ENCODE measurements at places on chromosomes 2 and 18.
A peak's percentile ranks its signal among the peaks of the same experiment; 100 is the strongest.

- no peak for DNase-seq
These were observed 36.7 kb downstream of the ASAP2 start for GRCh38 chr2:9243357-9243756.

DNA sequence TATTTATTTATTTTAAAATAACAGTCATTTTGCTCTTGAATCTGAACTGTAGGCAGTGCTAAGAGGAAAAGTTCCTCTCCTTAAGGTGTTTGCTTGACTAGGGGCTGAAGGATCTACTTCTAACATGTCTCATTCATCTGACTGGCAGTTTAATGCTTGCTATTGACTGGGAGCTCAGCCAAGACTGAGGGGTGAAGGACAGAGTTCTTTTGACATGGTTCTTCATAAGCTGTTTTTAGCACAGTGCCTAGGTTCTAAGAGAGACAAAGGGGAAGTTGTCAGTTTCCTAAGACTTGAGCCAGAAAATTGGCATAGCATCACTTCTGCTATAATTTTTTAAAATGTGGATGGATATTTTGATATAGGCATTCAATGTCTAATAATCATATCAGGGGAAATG is 73.0 kb downstream of the COMMD1 start:
- no peak for DNase-seq

DNA sequence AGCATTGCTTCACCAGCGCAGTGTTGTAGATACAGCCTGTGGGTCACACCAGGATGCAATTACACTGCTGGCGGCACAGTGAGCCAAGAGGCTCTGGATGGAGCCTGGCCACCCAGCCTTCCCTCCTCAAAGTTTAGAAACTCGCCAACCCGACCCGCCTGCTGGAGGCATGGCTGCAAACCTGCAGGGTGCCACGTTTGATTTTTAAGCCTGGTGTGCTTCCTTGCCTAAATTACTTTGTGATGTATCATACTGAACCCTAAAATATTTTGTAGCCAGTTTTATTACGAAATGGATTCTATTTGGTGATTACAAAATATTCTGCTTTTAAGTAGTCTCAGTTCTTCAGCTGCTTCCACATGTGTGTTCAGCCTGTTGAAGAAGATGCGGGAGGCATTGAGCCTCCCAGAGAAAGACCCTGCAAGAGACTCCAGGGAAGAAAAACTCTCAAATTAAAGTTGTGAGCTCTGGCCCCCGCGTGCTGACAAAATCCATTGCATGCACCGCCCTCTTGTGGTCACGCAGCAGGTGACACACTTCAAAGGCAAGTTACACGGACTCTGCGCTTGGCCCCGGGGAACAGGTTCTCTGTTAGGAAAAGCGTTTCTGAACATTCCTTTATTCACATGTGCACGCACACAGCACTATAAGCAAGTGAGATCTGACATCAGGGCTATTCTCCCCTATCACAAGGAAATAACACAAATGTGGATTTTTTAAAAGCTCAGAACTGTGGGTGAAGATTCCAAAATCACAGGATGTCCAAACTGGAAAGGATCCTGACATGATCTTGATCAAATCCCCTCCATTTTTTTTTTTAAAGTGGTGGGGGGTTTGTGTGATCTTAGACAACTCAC is 63.0 kb upstream of the TWIST2 start:
- peak; percentile 11 for DNase-seq

DNA sequence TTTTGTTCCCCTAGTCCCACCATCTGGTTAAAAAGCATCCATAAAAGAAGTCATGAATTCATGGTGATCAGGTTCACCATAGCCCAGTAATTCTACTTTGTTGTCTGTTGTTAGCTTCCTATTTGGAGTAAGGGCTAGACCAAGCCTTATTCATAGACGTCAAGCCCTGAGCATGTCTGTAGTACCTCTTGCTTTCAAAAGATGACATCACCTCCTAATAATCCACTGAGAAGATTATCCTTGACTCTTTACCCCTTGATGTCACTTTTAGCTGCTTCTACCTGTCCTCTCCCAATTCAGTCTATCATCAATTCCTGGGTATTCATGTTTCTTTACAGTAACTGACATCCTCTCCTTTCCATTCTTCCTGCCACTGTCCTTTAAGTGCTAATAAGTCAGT is 90.1 kb downstream of the EML6 start:
- DNase-seq, result no peak

DNA sequence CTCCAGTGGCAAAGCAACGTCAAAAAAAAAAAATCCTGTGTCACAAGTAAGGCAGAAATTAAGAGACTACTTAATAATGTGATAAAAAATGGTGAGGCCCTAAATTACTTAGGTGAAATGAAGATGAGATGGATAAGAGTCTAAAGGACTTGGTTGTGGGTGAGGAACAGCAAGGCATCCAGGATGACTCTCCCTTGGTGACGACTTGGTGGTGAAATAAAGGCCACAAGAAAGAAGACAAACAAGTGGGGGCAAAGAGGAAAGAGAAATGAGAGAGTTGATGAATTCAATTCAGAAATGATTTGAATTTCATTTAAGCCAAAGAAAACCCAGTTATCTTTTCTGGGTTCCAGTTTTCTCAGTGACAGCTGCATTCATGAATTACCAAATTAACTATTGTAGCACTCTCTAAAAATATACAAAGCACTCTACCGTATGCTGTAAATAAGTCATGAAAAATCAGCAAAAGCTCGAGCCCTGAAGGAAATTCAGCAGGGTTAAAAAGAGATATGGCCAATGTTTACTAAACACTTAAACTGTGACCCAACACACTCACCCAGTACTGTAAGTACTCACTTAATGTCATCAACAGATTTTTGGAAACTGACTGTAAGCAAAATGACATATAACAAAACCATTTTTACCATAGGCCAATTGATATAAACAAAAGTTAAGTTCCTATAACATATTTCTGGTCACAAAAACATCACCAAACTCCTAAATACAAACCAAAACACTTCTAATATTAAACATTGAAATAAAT is 1.4 kb downstream of the METTL8 start:
- DNase-seq, result no peak

DNA sequence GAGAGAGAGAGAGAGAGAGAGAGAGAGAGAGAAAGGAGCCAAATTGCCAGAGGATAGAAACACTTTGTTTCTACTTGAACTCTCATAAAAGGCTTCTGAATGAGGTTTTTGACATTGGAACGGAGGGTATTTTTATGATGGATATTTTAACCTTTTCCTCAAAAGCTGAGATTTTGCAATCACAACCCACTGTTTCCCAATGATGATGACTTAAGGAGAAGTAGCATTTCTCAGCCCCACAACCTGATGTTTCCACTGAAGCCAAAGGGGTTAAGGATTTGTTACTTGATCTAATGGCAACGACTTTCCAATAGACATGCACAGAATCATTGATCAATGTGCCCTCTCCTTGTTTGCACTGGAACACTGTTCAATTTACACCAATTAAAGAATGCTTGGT is 67.1 kb upstream of the POU3F3 start:
- DNase-seq, result no peak

Measured in stimulated activated CD8-positive, alpha-beta memory T cell treated with anti-CD3 and anti-CD28 coated beads, Interleukin-2, amount 100 ng/mL, for 1 hour (primary cell).